Activated CD4-positive, alpha-beta T cell treated with anti-CD3 and anti-CD28 coated beads, Interleukin-2, amount 10 ng/mL, durations not matched to agents 7 days and 5 days (primary cell): ENCODE measurements at places on chromosomes 11 and 22. TPM values are rescaled to one million over a fixed set of nuclear protein-coding genes. Genes with fewer than 3 reads are reported as not detected.

The C22orf31 gene
- total RNA-seq: not detected

GRCh38 chr11:10109806-10110205 lies 184.2 kb downstream of the SBF2 start:
- no peak for DNase-seq
- H3K36me3 ChIP-seq: no peaks in the 10 kb centered on the region
- no peaks in the 10 kb centered on the region for H3K4me1 ChIP-seq
- no peaks in the 10 kb centered on the region for H3K27me3 ChIP-seq
- H3K27ac ChIP-seq: no peak overlapping the region

GRCh38 chr11:133175103-133175502 lies 357.2 kb downstream of the OPCML start:
- no peak for DNase-seq
- H3K4me1 ChIP-seq: no peaks in the 10 kb centered on the region
- H3K27me3 ChIP-seq: no peaks in the 10 kb centered on the region

DNA sequence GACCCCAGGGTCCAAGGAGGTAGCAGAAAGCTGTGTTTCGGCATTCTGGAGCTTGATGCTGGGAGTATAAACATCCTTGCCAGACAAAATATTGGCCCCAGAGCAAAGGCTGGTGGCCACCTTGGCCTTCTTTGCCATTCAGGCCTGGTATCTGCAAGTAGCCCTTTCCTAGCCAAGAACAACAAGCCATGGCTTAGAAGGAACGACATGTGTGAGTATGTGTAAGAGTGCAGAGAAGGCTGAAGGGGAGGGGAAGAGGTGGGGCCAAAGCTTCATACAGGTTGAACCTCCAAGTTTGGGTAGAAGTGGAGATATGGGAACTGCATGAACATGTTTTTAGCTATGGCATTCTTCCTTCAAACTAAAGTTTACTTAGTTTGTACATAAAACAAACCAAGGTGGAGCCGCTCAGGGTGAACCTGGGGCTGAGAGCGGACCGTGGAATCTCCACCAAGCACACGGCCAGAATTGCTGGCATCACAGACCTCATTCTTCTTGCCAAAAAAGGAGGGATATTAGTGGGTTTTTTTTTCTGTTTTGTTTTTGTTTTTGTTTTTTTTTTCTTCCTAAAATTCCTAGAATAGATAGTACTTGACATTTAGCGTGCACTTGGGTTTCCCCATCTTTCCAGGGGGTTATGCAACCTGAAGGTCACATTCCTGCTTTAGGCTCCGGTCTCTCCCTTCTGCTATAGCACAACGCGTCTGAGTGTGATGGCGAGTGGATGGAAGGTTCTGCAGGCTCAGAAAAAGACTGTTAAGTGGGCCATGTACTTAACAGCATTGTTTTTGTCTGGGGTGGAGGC lies 70.9 kb downstream of the ADAMTS15 start:
- no peak for DNase-seq
- no peak overlapping the region for H3K27ac ChIP-seq
- no peaks in the 10 kb centered on the region for H3K36me3 ChIP-seq

GRCh38 chr22:50529416-50529896 lies 356 bp downstream of the TYMP start:
- H3K36me3 ChIP-seq: peaks cover 39% of the 10 kb centered on the region
- peak overlapping the region; percentile 80 for H3K4me3 ChIP-seq
- no peaks in the 10 kb centered on the region for H3K27me3 ChIP-seq
- no peak for DNase-seq

The ISX gene
- total RNA-seq: not detected

GRCh38 chr11:123219066-123219690 lies 24.1 kb upstream of the CLMP start:
- no peaks in the 10 kb centered on the region for H3K36me3 ChIP-seq
- H3K4me3 ChIP-seq: no peak overlapping the region
- no peak for DNase-seq
- H3K27me3 ChIP-seq: peaks cover 27% of the 10 kb centered on the region
- H3K4me1 ChIP-seq: no peaks in the 10 kb centered on the region

DNA sequence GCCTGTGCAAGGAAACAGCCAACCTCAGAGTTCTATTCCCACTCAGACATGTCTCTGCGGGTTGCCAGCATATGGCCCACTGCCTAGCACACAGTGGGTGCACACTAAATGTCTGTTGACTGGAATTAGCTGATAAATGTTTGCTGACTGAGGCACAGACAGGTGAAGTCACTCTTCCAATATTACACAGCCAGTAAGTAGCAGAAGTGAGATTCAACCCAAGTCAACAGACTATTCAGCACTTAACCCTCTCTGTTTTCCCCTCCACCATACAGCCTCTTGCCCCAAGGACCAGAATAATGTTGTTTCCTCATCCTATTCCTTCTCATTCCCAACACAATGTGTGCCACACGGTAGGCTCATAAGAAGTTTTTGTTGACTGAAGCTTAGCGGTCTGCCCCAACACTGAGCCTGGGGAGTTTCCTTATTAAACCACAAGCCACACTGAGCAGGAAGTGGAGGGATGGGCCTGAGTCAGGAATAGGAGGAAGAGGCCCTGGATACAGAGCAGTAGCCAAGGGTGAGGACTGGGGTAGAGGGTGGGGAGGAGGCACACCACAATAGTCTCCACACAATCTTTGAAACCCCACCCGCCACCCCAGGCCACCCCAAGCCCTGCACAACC lies 15.7 kb upstream of the IL10RA start:
- H3K27me3 ChIP-seq: no peaks in the 10 kb centered on the region
- peak; percentile 46 for DNase-seq
- peaks cover 59% of the 10 kb centered on the region for H3K4me1 ChIP-seq
- H3K27ac ChIP-seq: peak overlapping the region; percentile 56
- peak overlapping the region; percentile 5 for H3K4me3 ChIP-seq
- peaks cover 14% of the 10 kb centered on the region for H3K36me3 ChIP-seq

DNA sequence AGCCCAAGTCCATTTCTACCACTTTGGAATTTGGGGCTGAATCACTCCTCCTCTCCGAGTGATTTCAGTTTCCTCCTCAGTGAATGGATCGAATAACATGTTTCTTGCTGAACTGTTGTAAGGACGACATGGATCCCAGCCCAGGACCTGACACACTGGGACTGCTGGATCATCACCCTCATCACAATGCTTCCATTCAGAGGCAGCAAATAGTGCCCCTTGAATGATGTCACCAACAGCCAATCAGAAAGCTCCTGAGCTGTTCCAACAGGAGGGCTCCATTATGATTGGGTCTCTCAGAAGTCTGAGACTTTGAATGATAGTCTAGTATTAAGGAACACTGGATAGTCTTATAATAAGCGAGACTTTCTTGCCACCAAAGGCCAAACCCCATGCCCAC lies 158.9 kb downstream of the MYO18B start:
- no peak for DNase-seq
- H3K27me3 ChIP-seq: no peaks in the 10 kb centered on the region
- no peaks in the 10 kb centered on the region for H3K4me1 ChIP-seq
- H3K36me3 ChIP-seq: no peaks in the 10 kb centered on the region
- no peak overlapping the region for H3K4me3 ChIP-seq

DNA sequence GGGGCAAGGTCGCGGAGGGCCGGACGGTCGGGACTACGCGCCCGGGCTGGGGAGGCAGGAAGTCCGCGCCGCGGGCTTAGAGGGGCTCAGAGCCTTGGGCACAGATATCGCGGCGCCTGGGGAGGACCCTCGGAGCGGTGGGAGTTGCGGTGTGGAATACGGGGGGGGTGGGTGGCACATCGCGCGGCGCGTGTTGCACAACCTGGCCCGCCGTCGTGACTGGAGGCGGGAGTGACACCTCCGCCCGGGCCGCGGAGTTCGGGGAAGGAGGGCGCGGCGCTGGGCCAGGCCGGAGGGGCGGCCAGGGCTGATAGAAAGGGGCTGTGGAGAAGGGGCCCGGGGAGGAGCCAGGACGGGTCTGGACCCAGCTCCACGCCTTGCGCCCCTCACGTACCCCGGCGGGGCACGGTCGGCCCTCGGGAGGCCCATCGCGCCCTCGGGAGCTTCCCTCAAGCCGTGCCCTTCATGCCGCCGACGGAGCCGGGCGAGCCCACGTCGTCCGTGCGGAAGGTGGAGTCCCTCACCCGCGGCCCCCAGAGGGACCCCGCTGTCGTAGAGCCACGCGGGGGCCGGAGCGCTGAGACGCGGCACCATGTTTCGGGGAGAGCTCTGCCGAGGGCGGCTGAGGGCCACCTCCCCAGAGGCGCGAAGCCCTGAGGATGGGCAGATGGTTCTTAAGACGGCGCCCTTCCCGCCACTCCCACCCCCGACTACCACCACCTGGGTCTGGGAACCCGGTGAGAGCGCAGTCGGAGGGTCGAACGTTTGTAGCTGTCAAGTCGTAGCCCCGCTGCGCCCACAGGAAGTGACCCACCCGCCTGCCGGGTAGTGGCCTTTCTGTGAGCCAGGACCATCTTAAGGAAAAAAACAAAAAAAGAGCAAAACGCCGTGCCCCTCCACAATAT lies 729 bp downstream of the IL17RA start:
- peaks cover 29% of the 10 kb centered on the region for H3K36me3 ChIP-seq
- peaks cover under 1% of the 10 kb centered on the region for H3K27me3 ChIP-seq
- H3K27ac ChIP-seq: peak overlapping the region; percentile 93
- peak overlapping the region; percentile 82 for H3K4me3 ChIP-seq
